Cerebellar nuclear complex (tissue), 1 donor: ENCODE measurements at places on chromosomes 6 and 20.

DNA sequence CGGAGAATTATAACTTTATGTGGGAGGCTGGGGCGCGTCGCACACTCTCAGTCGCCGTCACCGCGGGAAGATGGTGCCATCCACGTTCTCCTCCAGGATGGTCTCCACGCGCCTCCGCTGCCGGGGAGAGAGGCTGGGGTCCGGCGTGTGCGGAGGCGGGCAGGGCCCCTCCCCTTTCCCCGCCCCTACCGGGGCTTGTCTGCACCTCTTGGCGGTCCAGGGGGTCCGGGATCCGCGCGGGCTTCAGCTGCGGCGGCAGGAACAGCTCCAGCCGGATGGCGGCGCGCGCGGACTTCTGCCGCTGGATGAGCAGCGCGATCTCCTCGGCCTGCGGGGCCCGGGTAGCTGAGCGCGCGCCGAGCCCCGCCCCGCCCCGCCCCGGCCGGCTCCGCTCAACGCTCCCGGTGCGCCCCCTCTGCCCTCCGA, 807 bp downstream of the LKAAEAR1 start:
- DNase-seq = peak; percentile 29

DNA sequence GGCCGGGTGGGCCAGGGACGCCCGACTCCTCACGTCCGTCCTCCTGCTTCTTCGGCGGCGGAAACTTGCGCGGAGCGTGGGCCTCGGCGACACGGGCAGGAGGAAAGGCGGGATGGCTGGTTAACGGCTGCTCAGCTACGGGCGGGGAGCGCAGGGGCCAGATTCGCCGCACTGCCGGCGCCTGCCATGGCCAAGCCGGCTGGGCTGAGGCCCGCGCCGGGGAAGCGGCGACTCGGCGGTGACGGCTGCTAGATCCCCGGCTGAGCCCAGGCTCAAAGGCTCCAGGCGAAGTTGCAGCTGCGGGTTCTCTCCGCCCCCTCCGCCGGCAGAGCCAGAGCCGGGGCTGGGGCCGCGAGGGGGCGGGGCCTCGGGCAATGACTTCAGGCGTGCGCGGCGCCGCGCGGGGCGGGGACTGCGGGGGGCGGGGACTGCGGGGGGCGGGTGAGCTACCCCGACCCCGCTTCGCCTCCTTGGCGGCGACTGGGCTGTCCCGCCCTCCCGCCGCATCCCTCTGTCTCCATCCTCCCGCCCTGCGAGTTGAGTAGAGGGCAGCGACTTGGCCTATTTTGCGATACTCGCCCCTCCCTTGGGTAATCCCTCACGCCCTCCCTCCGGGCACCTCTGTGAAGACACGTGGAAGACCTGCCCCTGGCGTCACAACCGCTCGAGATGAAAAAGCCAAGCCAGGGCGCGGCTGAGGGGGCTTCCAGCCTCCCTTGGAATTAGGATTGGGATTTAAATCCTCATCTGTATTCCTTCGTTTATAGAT, at the start of gene CEP85L:
TSS of gene CEP85L (minus strand) at position 310 of the 769 bp plus-strand sequence. CDS start 322 bp downstream, outside the sequence.
- peak; percentile 14 for DNase-seq

- no peak for DNase-seq
Measured at GRCh38 chr6:116439522-116440051, 21.6 kb upstream of the CALHM6 start.

GRCh38 chr6:125008957-125009356, 46.7 kb downstream of the RNF217 start:
- DNase-seq = no peak

DNA sequence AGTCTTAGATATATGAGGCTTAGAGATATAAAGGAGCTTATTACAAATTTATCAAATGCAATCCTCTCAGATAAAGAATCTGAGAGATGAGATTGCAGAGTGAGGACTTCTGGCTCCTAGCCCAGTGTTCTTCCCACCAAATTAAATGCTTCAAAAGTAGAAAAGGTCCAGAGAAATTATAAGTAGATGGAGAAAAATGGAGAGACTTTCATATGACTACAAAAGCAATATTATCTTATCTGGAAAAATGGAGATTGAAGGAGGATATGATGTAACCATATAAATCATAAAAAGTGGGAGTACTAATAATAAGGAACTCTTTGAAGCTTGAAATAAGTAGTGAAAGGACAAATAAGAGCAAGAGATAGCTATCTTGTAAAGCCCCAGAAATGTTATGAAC, 2.8 kb downstream of the KCTD20 start:
- DNase-seq = no peak

GRCh38 chr6:42530751-42531150, 33.1 kb upstream of the UBR2 start:
- no peak for DNase-seq

- no peak for DNase-seq
Measured at GRCh38 chr20:44900231-44900854, 9.5 kb upstream of the PABPC1L start.

DNA sequence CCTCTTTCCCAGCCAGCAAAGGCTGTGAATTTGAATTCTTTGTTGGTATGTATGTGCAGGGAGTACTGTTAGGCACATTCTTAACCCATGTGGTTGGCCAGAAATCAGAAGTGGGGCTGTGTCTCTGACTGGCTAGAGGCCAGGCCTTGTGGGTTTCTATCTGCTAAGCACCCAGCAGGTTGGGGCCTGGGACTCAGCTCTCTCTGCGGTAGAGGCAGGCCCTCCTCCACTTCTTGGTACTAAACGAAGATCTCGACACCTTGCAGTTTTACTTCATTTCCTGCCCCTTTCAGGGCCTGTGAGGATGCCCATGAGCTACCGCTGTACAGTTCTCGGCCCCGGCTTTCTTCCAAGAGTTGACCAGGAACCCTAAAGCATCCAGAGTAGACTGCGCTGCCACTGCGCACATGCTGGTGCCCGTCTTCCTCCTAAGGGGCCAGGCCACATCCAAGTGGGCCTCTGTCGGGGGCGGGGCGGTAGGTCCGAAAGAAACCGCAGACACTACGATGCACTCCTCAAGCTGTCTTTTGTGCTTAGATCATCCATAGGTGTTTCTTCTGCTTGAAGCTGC, 51.1 kb downstream of the TCP11 start:
- DNase-seq = no peak

DNA sequence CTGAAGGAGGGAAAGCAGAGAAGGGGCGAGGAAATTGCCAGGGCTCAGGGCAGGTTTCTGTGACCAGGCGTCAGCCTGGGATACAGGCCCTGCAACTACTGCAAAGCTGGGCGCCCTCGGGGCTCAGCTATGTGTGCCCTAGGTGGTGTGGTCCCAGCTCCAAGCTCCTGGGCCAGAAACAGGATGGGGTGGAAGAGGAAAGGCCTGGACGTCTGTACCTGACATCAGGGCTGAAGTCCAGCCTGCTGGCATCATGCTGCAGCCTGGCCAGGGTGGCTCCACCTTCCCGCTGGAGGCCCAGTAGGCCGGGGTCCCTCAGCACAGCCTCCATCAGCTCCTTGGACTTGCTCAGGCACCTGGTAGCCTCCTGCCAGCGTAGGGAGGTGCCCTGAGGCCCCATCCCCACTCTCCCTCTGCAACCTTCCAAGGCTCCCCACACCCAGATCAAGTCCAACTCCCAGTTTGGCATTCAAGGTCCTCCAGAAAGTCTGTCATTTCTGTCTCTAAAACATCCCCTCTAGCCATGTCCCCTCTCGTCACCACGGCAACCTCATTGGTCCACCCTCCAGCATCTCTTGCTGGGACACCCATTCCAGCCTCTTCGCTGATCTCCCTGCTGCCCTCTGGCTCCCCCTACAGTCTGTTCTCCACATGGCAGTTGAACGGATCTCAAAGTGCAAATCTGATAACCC, 38.2 kb downstream of the KIAA1755 start:
- DNase-seq = no peak

DNA sequence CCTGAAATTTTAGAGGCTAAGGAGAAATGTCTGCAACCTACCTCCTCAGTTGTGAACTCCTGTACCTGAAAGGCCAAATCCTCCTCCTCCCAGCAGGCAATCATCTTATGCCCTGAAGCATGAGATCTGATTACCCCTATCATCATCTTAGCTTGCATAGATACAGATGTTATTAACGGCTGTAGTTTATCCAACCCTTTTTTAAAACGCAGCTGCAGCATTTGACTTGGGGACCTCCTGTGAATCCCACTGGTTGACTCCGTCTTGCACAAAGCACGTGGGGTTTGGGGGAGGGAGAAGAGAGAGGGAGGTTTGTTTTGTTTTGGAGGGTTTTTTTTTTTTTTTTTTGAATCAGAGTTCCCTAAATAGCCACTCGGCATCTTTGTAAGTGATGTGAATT, 5.8 kb upstream of the NR2E1 start:
- DNase-seq = no peak

DNA sequence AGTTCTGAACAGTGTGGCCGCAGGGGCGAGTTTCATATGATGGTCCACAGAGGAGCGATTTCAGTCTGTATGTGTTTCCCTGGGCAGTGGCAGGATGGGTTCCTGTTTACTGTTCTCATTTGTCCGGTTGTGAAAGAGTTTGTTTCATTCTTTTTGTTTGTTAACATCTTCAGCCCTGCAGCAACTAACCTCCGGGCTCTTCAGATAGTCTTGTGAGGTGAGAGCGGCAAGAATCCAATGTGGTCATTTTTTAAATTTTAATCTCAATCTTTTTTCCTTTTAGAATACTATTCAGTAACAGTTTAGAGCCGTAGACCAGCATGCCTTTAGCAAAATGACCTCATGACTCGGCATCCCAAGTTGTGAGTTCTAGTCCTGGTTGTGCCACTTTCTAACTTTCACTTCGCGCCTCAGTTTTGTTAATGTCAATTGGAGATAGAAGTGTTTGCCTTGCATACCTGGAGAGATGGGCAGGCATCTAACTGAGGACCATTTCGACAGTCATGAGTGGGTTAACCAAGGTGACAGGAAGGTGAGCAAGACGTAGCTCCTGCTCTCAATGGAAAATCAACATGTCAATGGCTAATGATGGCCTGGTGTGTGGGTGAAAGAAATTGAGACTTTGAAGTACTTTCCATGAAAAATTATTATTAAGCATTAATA, 38.5 kb upstream of the PXDC1 start:
- no peak for DNase-seq

GRCh38 chr6:4506223-4506622, 270.0 kb upstream of the CDYL start:
- no peak for DNase-seq

DNA sequence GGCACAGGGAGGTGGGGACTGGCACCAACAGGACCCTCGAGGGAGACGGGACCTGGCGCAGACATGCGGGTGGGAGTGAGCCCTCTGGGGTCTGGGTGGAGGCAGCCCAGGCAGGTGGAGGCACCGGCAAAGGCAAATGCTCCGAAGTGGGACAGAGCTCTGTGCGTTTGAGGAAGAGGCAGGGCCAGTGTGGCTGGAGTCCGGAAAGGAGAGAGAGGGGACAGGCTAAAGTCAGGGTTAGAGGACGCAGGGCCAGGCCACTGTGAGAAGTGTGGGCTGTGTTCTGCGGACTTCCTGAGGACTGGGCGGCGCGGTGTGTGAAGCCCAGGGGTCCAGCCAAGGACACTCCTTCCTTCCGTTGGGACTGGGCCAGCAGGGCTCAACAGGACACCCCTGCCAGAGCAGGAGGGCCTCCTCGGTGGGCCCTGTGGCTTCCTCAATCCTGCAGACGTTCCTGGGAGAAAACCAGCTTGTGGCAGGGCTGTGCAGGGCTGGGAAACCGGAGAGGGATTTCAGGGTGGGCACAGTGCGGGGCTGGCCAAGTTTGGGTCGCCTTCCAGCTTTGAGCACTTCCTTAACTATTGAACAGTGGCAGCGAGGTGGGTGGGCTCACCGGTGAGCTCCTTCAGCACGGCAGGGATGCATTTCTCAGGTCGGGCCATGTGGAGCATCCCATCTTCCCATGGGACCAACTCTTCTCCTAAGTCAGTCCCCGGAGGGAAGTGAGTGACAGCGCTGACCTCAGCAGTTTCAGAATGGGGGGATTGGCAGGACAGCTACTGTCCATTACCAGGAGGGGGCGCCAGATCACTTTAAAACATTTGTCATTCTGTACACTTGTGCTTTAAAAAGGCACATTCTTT, 22.5 kb downstream of the MOCS3 start:
- no peak for DNase-seq

- DNase-seq = no peak
Measured at GRCh38 chr6:140671926-140672325, 1297.5 kb upstream of the CITED2 start.

DNA sequence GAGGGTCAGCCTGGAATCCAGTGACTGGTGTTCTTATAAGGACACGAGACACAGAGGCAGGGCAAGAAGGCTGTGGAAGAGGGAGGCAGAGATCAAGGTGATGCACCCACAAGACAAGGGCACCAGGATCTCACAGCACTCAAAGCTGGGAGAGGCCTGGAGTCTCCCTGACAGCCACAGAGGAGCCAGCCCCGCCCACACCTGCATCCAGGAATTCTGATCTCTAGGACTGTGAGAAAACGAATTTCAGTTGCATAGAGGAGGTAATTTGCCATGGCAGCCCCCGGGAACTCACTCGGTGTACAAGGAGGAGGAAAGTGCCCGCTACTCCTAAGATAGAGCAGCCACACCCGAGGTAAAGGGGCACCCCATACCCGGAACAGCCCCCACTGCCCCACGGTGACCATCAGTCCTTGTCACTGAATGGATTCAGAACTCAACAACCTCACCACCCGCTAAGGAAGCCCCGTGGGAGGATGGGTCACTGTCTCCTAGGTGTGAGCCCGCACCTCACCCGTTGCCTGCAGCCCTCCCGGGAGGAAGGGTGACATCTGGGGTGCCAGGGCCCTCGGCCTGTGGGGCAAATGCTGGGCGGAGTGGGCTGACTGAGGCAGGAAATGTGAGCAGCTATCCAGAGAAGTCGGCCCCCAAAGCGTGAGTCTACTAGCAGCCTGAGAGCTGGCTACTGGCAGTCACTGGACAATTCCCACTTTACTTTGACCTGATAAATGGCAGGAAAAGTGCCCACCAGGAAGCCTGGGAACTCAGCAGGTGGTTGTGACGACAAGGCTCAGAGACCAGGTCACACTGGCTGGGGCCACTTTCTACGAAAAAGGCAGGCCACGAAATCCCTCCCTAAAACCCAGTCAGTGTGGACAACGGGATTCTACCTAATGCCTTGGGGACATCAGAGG, 22.4 kb downstream of the DLL1 start:
- DNase-seq = no peak

- DNase-seq = no peak
Measured at GRCh38 chr20:39289316-39289715, 327.2 kb downstream of the DHX35 start.

- DNase-seq = no peak
Measured at GRCh38 chr6:98636941-98637340, 197.4 kb upstream of the POU3F2 start.

DNA sequence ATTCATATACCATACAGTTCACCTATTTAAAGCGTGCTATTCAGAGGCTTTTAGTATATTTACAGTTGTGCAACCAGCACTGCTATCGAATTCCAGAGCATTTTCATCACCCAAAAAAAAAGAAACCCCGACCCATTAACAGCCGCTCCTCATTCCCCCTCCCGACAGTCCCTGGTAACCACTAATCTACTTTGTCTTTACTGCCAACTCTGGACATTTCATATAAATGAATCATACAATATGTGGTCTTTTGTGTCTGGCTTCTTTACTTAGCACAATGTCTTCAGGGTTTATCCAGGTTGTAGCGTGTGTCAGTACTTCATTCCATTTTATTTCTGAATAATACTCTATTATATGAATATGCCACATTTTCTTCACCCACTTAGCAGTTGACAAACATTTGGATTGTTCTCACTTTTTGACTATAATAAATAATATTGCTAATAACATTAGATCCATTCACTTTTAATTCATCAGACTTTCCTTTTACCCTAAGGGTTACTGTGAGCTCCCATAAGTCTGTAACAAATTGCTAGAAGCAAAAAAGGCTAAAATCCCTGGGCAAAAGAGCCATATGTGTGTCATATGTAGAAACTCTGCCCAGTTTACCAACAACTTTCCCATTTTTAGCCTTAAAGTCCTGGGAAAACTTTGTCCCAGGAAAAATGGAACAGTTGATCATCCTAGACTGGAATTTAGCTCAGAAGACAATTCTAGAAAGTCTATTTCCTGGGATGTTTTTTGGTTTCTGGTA, 23.2 kb upstream of the ROS1 start:
- DNase-seq = no peak
